ENCODE measurements at places on chromosomes 5 and 9. TPM values are rescaled to one million over a fixed set of nuclear protein-coding genes. Genes with fewer than 3 reads are reported as not detected.
A peak's percentile ranks its signal among the peaks of the same experiment; 100 is the strongest.

DNA sequence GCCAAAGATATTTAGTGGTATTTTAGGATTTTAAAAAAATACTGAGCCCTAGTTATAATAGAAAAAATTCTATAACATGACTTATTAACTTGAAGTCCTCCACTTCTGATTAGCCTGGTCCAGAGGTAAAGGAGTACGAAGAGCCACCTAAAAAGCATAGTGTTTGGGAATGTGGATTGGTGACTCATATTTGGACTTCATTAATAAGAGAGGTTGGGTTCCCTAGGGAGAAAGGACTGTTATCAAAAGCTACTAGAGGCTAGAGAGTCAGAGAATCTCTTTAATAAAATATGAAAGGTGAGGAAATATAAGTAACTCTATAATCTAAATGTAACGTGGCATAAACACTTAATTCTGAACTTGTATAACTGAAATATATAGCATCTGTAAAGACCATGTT, 180.7 kb upstream of the TARS1 start:
- DNase-seq: no peak

GRCh38 chr5:45411971-45412612, 284.1 kb downstream of the HCN1 start:
- no peak for DNase-seq

- no peak for DNase-seq
These were observed 64.1 kb downstream of the SLCO4C1 start for GRCh38 chr5:102231693-102232619.

DNA sequence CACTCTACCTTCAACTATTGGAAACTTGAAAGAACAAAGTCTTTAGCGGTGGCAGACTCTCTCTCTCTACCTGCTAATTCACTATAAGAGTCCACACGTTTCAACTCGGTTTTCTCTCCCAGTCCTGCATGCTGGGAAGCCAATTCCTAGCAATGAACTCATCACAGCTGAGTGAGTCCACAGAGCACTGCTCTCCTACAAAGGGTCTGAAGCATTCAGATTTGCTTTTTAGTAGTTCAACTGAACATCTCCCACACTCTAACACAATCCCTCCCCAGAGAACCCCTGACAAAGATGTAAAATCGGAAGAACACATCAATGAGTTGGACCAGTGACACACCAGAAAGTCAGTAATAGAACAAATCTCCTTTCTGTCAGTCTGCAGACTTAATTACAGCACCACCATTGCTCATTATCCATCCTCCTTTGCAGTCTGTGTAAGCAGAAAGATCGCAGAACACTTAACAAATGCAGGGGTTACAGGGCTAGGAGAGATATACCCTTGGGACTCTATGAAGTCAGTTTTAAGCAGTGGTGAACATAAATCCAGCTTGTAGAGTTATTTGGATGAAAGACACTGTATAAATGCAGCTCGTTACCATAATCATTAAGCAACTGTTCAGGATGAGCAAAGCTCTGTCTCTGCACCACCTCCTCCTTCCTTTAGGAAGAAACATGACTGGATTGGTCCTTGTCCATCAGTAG, 353.4 kb upstream of the GRIA1 start:
- no peak for DNase-seq

DNA sequence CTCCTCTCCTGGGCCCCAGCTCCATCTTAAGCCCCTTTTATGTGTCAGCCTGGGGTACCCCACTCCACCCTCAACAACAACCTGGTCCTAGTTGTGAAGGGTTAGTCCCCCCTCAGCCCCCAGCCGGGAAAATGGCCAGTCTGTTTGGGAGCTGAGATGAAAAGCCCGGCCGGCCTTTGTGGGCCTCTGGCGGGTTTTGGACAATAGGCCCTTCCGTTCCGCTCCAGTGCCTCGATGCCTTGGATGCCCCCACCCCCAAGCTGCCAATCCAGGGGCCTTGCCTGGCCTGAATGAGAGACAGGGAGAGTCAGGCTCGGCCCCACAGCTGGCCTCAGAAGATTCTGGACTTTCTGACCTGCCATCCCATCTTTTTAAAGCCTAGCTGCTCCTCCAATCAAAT, 9.2 kb downstream of the CNTFR start:
- DNase-seq: no peak

DNA sequence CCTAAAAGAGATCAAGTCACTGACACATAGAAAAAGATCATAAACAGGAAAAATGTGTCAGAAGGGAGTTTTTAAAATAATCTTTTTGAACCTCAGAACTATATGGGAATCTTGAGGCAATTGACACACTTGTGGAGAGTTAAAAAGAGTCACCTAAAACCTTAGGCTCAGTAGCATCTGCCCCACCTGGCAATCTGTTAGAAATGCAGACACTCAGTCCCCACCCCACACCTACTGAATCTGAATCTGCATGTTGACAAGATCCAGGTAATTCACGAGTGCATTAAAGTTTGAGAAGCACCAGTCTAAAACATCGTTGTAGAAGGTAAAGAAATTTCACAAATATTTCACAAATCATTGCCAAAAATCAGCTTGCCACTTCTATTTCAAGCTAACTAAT, 388.3 kb downstream of the NR2F1-AS1 start:
- DNase-seq: no peak

DNA sequence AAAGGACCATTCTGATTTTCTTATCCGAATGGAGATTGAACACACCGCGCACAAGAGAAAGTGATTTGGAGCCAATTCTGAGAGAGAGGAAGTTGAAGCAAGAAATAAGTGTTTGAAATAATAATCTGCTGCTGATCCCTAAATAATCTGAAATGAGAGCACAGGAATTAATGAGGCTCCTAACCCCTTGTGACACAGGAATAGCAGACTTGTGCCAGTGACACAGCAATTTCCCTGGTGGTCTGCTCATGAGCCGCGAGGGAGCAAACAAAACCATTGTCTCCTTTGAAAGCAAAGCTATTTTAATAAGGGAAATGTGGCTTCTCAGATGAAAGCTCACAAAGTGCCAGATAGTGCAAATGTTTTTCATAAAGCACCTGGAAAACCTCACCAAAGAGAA, 936.1 kb upstream of the WWC1 start:
- no peak for DNase-seq

GRCh38 chr5:103456476-103456875, 106.1 kb downstream of the NUDT12 start:
- DNase-seq: no peak

The SPARC gene
- 2,416 TPM for total RNA-seq

DNA sequence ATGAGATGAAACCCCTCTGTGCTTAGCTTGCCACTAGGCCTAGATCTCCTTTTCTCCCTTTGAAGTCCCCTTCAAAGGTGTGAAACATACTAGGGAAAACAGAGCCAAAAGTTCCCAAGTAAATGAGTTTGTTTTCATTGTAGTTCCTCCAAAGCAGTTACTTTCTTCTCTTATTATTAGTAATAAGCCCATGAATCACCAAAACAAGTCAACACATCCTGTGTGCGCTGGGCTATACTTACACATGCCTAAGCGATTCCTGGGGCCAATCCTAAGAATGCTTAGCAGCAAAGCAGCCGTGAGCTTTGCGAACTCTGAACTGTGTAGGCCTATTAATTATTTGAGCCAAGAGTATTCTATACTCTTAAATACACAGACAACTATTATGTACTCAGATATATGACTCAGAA, 7.6 kb downstream of the ENC1 start:
- no peak for DNase-seq

The KDM3B gene
- 49.7 TPM for total RNA-seq

DNA sequence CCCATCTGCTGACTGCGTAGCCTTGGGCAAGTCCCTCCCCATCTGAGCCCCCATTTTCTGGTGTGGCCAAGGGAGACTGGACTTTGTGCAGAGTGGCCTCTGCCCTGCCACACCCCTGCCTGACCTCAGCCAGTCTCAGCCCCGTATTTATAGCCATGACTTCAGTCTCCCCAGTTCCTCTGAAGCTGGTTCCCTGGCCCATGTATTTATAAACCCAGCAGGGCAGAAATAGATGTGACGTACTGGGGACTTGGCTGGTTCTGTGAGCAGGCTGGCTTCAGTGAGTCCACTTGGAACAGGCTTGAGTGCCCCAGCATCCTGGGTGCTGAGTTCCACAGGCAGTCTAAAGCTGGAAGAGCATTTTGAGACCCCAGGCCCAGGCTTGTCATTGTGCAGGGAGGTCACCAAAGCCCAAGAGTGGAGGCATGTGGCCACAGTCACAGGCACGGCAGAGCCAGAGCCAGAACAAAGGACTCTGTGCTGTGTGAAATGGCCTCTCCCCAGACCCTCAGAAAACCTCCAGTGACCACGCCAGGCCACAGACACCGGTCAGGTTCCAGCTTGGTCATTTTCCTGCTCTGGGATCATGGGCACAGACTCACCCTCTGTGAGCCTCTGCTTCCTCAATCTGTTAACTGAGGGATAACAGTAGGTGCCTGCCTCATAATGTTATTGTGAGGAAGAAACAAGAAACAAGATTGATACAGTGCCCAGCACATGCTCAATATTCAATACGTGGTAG, 30.4 kb upstream of the SYNPO start:
- DNase-seq: peak; percentile 88

DNA sequence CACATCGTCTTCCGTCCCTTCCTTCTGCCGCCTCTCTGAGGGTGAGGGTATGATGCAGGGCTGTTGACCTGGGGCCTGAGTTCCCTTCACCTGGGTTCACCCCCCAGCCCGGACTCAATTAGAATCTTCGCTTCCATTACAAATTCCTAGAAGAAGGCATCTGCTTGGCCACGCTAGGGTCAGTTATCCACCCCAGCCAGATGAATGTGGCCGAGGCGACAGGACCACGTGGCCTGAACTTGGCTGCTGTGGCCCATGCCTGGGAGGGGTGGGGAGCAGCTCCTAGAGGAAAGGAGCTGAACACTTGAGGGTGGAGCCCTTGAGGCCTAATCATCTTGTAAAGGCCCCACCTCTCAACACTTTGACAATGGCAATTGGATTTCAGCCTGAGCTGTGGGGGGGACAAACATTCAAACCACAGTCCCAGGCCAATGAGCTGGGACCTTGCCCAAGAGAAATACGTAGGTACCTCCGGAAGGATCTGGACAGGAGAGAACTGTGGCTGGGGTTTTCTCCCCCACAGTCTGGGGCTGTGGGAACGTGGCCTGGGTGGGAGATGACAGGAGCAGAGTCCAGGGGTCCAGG, 90.6 kb upstream of the ADAMTS2 start:
- DNase-seq: peak; percentile 24

GRCh38 chr5:10283927-10284635, 23.6 kb downstream of the CMBL start:
- peak; percentile 96 for DNase-seq

- DNase-seq: no peak
These were observed 487.9 kb upstream of the DAP start for GRCh38 chr5:11248966-11249365.

GRCh38 chr5:90807496-90807895, 248.9 kb downstream of the ADGRV1 start:
- no peak for DNase-seq

DNA sequence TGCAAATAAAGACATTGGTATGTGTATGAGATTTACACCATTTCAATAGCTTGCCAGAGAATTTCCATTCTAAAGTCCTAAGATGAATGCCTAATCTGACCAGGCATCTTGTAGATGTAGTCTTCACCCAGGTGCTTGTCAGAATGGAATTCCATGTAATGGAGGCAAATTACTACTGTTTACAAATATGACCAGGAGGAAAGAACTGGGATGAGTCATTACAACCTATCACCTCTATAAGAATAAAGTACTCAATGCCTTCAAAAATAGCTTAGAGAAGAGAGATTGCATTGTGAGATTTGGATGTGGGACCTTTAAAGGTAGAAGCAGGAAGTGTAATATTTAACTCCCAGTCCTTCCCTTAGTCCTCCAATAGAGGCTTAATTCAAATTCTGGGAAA, 507.0 kb upstream of the PTGER4 start:
- no peak for DNase-seq

GRCh38 chr9:15722888-15723287, 170.0 kb downstream of the CCDC171 start:
- no peak for DNase-seq

The NAA35 gene
- 15.7 TPM for total RNA-seq

- no peak for DNase-seq
These were observed 48.9 kb downstream of the TENT4A start for GRCh38 chr5:6762116-6762515.

- DNase-seq: no peak
These were observed 154.1 kb downstream of the ADAMTS12 start for GRCh38 chr5:33737697-33738096.
